ENCODE measurements at places on chromosomes 2 and 18. TPM values are rescaled to one million over a fixed set of nuclear protein-coding genes. Genes with fewer than 3 reads are reported as not detected.
A peak's percentile ranks its signal among the peaks of the same experiment; 100 is the strongest.

Gene PRKAG3
- total RNA-seq = not detected

DNA sequence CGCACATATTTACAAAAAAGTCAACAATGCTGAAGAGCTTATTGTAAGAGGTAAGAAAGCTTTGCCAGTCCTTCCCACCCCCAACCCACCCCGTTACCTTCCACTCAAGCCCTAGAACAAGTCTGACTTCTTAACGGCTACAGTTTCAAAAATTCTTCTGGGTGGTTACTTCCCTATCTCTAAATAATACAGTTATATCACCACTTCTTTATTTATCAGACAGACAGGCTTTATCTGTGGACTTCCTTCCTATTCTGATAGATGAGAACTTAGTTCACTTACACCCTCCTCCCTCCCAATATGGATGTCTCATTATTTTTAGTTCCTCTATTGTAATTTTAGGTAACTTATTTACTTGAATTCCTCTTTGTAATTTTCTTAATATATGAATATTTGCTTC, 26.7 kb upstream of the ACTR3 start:
- no peak for DNase-seq

GRCh38 chr18:31486165-31486564, 11.8 kb upstream of the DSG2 start:
- DNase-seq = no peak

DNA sequence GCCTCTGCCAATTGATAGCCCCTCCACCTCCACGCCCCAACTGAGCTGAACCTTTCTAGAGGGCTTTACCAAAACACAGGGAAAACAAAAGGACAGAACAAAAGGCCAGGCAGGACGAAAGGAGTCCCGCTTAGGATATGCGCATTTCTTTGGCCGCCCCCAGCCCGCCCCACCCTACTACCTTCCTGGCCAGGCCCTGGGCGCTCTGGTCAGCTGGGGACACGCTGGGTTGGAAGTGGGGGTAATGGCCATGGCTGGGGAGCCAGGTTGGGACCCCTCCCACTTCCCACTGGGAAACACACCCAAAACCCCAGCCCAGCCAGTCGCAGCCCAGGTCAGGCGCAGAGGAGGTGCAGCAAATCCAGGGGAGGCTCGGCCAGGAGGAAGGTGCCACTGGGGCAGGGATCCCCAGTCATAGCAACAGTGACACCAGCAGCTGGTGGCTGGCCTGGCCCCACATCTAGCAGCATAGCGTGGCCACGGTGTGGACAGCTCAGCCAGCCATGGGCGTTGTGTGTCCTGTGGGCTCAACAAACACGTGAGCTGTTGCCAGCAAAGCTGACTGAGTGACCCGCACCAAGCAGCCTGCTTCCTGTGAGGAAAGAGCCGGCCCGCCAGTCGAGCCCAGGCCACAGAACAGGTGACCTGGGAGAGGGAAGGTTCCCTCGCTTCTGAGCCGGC, 24.6 kb upstream of the B3GNT7 start:
- no peak for DNase-seq

- DNase-seq = no peak
These were observed 8.8 kb downstream of the COL4A4 start for GRCh38 chr2:227154986-227155774.

Gene ADCY3
- total RNA-seq = 22.7 TPM

- no peak for DNase-seq
These were observed 47.1 kb downstream of the BCL2L11 start for GRCh38 chr2:111167863-111168162.

DNA sequence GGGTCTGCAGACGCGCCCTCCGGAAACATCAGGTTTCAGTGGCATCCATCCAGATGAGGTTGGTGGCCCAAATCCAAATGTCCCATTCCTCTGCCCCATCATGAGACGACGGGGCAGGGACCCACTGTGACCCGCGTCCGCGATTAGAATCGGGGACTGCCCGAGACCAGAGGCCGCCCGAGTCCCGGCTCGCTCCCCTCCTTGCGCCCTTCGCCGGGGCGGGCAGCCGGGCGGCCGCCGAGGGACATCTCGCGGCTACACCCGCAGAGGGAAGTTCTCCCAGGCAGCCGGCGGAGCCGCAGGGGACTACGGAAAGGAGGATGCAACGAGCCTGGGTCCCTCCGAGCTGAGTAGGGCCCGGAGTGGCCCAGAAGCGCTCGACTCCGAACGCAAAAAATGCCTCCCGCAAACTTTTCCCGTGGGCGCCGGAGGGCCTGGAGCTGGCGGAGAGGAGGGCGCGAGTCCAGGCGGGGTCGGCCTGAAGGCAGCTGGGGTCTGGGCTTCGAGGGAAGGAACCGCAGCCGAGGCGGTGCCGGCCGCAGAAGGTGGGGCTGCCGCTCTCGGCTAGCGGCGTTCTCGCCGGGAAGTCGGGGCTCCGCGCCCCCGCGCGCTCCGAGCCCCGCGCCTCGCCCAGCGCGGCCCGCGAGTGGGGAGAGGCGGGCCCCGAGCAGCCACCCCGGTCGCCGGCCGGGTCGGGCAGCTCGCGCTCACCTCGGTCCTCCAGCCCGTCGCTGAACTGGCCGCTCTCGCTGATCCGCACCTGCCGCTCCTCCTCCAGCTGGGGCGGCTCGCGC, 580 bp downstream of the TMEM163 start:
- DNase-seq = no peak

Gene DYSF
- total RNA-seq = 17.2 TPM

Gene C2orf66
- 0.05 TPM for total RNA-seq

GRCh38 chr2:240211598-240212424, 71.4 kb upstream of the OTOS start:
- DNase-seq = no peak

Gene FHOD3
- total RNA-seq = 0.53 TPM

GRCh38 chr2:239244625-239245024, 156.2 kb downstream of the HDAC4 start:
- DNase-seq = no peak

DNA sequence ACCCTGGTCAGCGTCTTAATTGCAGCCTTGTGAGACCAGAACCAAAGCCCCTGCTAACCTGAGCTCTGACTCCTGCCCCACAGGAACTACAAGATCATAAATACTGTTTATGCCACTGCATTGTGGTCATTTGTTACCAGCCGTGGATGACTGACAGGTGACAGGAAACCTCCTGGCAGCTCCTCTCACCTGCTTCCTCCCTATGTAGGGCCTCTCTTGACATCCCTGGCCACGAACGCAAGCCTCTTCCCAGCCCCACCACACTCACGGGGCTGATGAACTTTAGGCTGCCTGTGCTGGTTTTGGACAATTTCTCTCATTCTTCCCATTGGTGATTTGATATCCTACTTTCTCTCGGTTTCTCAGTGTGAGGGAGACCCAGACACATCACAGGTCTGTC, 357.2 kb upstream of the MYT1L start:
- no peak for DNase-seq

DNA sequence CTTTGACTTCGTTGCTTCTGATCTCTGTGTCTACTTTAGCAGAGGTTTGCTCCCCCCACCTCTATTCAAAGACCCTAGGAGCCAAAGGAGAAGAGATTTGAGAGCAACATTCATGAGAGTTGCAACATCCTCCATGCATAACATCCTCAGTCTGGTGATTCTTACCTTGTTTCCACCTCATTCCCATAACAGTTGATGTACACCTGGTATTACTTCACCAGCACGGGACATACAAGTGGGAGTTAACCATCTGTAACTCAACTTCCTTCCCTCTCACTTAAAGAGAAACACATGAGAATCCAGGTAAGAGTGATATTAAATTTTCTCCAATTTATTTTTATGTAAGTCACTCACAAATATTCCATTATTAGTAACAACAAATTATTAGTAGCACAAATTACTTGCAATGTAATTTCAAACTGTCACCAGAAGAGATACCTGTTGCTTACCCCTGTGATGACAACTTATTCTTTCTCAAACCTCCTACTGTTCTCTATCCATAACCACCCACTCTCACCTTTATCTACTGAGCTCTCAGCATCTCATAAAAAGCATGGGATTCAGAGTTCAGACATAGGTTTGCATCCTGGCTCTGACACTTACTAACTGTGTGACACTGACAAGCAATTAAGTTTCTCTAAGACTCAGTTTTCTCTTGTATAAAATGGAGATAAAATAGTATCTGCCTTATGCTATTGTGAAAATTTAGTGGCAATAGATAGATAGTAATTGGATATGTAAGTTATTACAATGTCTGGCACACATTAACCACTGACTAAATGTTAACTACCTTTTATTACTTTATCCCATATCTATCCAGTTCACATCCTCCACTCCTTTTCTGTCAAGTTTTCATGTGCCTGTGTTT, 184.6 kb upstream of the SRD5A2 start:
- no peak for DNase-seq

- DNase-seq = no peak
These were observed 237.0 kb downstream of the HNMT start for GRCh38 chr2:138201286-138201685.

Gene TFPI
- 82.1 TPM for total RNA-seq

DNA sequence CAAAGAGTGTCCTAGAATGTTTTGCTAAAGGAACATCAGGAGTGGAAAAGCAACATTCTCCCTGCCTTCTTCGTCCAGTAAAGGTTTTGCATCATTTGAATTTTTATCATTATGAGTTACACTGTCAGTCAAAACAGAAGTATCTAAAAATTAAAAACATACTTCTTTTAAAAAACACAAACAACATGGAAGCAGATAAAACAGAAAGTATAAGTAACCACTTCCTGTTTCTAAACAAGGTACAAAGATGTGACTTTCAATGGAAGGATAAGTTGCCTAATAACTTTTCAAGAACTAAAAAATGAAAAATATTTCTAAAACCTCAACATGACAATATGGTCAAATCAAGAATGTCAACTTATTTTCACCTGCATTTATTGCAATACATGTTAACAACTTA, 158.2 kb downstream of the STK39 start:
- DNase-seq = no peak

Gene DPP10
- total RNA-seq = not detected

- no peak for DNase-seq
These were observed 96.3 kb downstream of the EVA1A start for GRCh38 chr2:75464348-75464946.

- DNase-seq = no peak
These were observed 23.6 kb upstream of the KCNG2 start for GRCh38 chr18:79774111-79774510.

DNA sequence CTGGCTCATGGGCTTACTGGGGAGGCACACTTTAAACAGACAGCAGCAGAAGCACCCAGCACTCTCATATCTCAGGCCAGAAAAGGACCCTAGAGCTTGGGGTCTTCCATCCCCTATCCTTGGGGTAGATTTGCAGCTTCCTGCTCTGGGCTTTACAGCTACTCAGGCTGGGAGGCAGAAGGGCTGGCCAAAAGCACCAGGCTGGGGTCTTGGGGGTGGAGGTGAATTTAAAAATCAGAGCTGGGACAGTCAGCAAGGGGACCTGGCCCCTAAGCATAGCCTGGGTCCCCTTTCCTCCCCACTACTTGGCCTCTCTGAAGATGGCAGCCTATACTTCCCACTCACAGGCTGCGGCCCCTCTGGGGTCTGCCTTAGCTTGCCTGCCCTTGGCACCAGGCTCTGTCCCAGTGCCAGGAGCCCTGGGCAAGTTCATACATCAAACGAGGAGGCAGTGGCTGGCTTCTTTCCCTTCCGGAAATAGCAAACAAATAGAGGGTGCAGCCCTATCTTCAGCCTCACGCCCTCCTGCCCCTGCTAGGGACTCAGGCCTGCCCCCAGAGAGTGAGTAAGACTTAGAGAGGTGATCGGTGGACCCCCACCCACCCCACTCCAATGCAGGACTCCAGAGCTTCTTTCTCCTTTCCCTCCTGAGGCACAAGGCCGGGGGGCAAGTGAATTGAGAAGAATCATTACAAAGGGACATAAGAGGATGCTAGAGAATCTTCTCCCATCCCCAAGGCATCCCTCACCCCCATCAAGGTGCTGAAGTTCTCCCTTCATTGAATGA, 26.0 kb upstream of the TNS1 start:
- DNase-seq = peak; percentile 32

DNA sequence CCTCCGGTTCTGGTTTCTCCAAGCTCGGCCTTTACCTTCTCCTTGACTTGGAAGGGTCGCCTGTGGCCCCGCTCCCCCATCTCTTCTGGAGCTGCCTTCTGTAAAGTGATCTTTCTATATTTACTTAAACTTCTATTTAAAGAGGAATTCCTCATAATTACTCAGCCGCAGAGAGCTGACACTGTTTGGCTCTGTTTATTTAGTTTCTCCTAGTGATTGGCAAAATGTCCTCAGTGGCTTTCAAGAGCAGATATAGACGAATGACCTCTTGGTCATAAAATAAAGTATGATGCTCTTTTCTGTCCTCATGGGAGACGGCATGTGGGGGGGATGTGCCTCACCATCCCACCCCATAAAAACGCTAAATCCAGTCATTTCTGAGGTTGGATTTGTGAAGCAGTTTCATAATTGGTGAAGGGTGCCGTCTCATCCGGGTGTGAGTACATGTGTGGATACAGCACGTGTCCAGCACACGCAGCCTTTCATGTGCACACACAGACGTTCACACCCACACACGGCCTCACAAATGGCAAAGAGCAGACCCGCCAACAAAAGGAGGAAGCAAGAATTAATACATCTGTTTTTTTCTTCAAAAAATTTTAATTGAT, 43.4 kb upstream of the SMAD7 start:
- DNase-seq = peak; percentile 90

Gene SERPINB8
- total RNA-seq = 27.2 TPM

Gene TTLL4
- total RNA-seq = 11.0 TPM

Gene TGIF1
- 37.5 TPM for total RNA-seq

Gene PDE11A
- total RNA-seq = 0.38 TPM

Data from SJSA1 (cell line).